Pancreas (tissue), 10 donors: ENCODE measurements at places on chromosomes 2 and 18. TPM values are rescaled to one million over a fixed set of nuclear protein-coding genes. Genes with fewer than 3 reads are reported as not detected.

The BOLL gene
- not detected for polyA plus RNA-seq

The NTSR2 gene
- not detected for polyA plus RNA-seq

The NAT8 gene
- polyA plus RNA-seq: not detected

The TYW5 gene
- 3.0 TPM for polyA plus RNA-seq

The MAIP1 gene
- 8.4 TPM for polyA plus RNA-seq

The TGFA gene
- polyA plus RNA-seq: 3.8 TPM

The OSBPL1A gene
- polyA plus RNA-seq: 5.8 TPM

The KCNJ3 gene
- 3.1 TPM for polyA plus RNA-seq

The VSNL1 gene
- polyA plus RNA-seq: 0.46 TPM

The CHPF gene
- 83.3 TPM for polyA plus RNA-seq

The MDH1B gene
- polyA plus RNA-seq: 2.7 TPM

The SERPINB3 gene
- 0.07 TPM for polyA plus RNA-seq

The UCN gene
- polyA plus RNA-seq: 2.7 TPM

The C2orf72 gene
- polyA plus RNA-seq: 16.1 TPM

The DRC1 gene
- polyA plus RNA-seq: 0.54 TPM

The CLEC4F gene
- 0.49 TPM for polyA plus RNA-seq

The IL1R1 gene
- 22.1 TPM for polyA plus RNA-seq
